ENCODE measurements at places on chromosomes 5 and 9.

GRCh38 chr9:18921366-18922075 lies 111.5 kb downstream of the SAXO1 start:
- no peak for DNase-seq

- DNase-seq, result no peak
Measured at GRCh38 chr5:53556001-53556400, 4.4 kb upstream of the NDUFS4 start.

DNA sequence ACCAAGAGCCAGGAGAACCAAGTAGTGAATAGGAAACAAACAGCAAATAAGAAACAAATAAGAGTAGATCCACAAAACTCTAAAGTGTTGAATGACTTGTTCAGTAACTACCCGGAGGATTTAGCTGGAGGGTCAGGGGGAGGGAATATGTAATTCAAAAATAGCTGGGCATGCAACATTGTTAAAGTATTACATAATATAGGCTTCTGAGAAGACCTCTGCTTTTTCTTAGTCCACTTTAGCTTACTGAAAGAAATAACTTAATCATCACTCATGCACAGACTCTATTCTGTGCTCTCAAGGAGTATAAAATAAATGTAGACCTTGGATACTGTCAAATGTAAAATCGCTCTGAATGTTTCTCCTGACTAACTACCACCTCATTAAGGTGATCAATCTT lies 183.2 kb upstream of the POU5F2 start:
- DNase-seq, result no peak

DNA sequence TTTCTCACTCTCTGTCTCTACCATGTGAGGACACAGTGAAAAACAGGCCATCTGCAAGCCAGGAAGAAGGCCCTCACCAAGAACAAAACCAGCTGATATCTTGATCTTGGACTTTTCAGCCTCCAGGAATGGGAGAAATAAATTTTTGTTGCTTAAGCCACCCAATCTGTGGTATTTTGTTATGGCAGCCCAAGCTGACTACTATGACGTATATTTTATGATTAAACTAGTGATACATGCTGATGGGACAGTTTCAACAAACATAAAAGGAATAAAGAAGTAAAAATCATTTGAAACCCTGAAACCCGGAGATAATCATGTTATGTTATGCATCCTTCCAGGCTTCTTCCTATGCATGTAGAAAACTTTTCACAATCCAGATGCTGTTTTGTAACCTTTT lies 71.5 kb upstream of the ERBIN start:
- no peak for DNase-seq

DNA sequence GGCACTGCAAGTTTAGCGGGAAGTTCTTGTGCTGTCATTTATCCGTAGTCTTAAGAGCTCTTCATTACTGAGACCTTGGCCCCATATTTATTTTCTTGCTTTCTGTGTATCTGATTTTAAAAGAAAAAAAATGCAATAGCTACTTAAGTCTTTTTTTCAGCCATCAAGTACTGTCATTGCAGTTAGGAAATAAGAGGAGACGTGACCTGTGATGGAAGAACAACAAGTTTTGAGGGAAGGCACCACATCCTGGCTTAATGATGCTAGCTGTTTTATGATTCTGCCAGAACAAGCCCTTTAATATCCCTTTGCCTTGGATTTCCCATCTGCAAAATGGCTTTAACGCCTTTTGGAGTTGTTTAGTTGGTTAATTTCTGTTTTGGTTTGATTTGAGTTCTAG lies 3.8 kb downstream of the RGMB start:
- DNase-seq, result no peak

GRCh38 chr5:168407211-168407610 lies 79.1 kb upstream of the RARS1 start:
- DNase-seq, result no peak

DNA sequence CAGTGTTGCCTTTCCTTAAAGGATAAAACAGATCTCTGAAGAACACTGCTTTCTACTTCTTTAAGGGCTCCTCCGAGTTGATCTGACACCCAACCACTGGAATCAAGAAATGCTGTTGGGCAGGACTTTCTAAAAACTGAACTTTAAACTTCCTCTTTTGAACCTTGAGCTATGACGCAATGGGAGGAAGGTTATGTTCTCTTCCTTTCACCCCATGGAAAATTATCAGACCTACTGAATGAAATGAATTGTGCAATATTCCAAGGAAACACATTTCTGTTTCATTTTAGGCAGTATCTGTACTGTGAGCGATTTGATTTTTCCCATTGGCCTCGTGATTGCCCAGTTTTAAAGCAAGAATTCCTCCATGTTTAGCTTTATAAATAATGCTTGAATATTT lies 206.0 kb upstream of the PRR16 start:
- DNase-seq, result peak; percentile 19

Data from hematopoietic multipotent progenitor cell treated with erythropoietin and hydrocortisone succinate and interleukin-3 and kit ligand, for 8 days (in vitro differentiated cells).